ENCODE measurements at places on chromosomes 7 and 10.

DNA sequence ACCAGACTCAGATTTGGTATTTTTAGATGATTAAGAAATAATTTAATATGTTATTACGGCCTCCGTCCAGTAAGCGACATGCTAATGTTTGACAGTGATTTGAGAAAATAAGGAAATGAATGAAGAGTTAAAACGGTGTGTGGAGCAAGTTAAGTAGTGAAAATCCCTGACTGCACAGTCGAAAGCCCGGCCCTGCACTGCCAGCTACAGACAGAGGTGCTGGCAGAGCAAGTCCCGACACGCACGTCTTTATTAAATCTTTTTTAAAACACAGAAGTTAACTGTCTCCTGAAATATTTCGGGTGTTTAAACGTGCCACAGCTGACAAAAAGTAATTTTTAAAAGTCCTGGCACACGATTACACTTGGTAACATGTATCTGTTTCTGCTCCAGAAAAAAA lies 293.4 kb upstream of the RNF32 start:
- DNase-seq: no peak

GRCh38 chr7:107130487-107131220 lies 38.1 kb upstream of the HBP1 start:
- no peak for DNase-seq

DNA sequence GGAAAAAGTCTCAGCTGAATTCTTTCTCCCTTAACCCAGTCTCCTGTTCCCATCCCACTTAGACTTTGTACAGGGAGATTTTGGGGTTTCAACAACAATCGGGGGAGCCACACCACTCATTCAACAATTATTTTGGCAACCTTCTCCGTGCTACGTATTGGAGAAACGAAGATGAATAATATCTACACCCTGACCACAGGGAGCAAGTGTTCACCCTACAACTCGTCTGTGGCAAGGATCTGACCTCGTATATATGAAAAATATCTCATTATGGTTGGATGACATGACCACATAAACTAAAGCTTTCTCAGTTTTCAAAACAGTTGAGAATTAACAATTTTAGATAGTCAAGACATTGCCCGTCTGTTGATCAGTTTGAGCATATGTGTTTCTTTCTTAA lies 302.1 kb downstream of the CACNA2D1 start:
- no peak for DNase-seq

GRCh38 chr7:39761449-39761848 lies 138.1 kb downstream of the RALA start:
- DNase-seq: no peak

- DNase-seq: no peak
These were observed 49.5 kb downstream of the VWA2 start for GRCh38 chr10:114288424-114289095.

- DNase-seq: no peak
These were observed 27.8 kb downstream of the CXCL12 start for GRCh38 chr10:44357023-44357540.

GRCh38 chr7:27203964-27204594 lies 4.2 kb upstream of the HOXA13 start:
- no peak for DNase-seq

DNA sequence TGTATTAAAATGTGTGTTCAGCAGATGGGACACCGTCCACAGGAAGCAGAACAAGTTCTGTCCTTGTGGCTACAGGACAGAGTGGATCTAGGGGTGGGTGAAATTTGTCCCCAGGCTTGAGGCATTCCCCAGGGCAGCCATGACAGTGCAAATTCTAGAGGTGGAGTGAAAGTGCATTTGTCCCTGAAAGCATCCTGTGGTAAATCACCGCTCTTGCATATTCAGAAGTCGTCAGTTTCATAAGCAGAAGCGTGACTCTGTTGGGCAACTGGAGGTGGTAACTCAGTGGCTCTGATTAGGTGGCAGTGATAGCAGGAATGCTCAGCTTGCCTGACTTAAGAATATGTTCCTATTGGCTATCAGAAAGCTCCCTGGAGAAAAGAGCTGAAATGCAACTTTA lies 96.6 kb downstream of the SNX10 start:
- no peak for DNase-seq

DNA sequence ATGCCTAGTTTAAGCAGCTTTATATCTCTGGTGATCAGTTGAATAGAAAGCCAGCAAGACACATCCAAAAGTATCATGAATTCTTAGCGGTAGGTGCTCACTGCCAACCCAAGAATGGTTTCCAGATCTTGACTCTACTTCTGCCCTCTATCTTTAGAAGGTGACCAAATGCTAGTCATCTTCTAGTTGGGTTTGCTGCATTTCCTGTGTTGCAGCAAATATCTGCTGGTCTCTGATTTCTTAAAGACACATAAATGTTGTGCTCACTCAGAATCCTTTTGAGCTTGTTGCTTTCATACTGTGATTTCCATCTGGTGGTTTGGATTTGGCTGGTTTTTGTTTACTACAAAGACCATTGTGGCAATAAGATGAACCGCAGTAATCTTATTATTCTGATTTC lies 2.2 kb downstream of the CDC123 start:
- no peak for DNase-seq

DNA sequence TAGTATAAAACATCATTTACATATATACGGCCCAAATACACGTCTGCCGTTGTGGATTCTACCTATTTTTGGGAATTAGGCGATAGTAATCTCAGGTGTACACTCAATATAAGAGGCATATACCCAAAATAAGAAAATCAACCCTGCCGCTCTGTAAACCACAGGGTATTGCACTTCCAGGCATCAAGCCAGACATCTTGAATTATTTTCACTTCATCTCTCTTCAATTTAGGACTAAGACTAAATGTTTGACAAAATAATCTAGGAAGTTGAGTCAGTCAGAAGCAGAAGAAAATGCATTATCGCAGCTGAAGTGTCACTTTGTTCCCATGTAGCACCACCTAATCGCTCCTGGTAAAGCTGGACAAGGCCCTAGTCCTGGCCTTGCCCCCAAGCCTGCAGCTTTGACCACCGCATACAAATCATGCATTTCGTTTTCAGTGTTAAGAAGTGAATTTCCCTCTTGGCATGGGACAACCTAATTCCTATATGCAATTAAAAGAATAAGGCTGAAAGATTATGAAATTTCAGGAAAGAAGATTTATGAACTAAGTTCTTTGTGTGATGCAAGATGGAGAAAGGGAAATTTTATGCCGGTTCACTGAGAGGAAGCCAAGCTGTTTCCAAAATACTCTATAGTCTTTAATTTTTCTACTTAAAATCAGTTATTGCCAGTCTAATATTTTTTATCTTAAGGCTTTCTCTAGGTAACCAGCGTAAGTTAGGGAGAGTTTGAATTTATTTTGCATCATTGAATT lies 26.0 kb downstream of the CABCOCO1 start:
- no peak for DNase-seq

DNA sequence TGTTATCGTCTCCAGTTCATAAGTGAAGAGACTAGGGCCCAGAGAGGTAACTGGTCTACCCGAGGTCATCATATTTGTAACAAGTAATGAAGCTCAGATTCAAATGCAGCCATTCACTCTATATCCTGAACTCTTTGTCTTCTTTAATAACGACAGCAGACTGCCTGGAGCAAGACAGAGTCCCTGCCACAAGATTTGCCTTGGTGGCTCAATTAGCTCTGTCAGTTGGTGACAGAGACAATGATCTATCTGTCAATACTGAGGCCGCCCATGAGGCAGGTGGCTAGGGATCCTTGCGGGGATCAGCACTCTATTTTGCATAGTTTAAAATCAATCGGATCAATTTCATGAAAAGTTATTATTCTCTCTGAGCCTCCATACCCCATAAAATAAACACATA lies 43.9 kb downstream of the SH3PXD2A start:
- no peak for DNase-seq

DNA sequence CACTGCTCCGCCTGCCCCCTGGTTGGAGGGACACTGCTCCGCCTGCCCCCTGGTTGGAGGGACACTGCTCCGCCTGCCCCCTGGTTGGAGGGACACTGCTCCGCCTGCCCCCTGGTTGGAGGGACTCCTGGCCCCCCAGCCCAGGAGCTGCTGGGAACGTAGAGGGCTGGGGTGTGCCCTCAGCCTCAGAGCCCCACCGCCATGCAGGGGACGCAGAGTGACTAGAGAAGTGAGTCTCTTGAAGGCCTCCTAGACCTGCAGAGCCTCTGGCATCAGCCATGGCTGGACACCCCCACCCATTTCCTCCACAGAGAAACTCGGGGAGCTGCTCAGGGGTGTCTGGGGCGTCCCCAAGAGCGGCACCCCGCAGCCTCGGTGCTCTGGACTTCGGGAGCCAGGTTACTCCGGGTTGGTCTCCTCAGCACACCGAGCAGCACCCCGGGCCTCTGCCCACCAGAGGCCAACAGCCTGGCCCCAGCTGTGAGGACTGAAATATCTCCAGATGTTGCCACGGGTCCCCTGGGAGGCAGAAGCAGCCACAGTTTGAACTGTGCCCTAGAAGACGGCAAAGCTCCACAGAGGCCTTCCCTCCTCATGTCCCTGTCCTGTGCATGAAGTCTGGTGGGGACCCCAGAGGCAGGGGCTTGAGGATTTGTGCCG lies 191.9 kb downstream of the ELFN1 start:
- DNase-seq: no peak
